CD4-positive, alpha-beta T cell treated with Interleukin-4 for 4 hours (primary cell): ENCODE measurements at places on chromosomes 1 and 21.

GRCh38 chr21:46667741-46668380, 32.4 kb downstream of the PRMT2 start:
- DNase-seq: no peak

DNA sequence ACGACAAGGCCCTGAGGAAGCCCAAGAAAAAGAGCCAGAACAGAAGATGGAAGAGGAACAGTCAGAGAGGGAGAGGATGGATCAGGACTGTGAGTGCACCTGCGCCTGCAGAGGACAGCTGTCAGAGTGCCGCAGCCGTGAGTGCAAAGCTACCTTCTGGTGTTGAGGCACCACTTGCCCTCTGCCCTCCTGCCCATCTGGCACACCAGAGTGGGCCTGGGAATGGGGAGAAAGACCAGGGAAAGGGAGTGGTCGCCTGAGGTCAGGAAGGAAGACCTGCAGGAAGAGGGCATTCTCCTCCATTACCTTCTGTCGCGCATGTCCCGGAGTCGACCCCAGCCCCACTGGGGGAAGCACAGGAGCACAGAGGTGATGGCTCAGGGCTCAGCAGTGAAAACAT, 26.2 kb downstream of the VASH2 start:
- DNase-seq: no peak

GRCh38 chr1:14183329-14183728, 415.2 kb upstream of the KAZN start:
- no peak for DNase-seq

DNA sequence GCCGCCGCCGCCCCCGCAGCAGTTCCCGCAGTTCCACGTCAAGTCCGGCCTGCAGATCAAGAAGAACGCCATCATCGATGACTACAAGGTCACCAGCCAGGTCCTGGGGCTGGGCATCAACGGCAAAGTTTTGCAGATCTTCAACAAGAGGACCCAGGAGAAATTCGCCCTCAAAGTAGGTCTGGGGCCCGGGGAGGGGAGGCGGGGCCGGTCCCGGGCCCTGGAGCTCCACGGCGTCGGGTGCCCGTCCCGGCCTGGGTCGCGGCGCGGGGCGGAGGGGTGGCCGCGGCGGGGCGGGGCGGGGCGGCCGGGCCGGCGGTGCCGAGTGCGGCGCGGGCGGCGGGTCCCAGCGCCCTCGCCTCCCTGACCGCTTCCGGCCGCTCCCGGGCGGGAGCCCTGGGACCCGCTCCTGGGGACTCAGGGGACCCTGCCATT, 646 bp downstream of the MAPKAPK2 start:
- no peak for DNase-seq

- peak; percentile 69 for DNase-seq
These were observed 1.1 kb downstream of the RALGPS2 start for GRCh38 chr1:178726087-178726517.

DNA sequence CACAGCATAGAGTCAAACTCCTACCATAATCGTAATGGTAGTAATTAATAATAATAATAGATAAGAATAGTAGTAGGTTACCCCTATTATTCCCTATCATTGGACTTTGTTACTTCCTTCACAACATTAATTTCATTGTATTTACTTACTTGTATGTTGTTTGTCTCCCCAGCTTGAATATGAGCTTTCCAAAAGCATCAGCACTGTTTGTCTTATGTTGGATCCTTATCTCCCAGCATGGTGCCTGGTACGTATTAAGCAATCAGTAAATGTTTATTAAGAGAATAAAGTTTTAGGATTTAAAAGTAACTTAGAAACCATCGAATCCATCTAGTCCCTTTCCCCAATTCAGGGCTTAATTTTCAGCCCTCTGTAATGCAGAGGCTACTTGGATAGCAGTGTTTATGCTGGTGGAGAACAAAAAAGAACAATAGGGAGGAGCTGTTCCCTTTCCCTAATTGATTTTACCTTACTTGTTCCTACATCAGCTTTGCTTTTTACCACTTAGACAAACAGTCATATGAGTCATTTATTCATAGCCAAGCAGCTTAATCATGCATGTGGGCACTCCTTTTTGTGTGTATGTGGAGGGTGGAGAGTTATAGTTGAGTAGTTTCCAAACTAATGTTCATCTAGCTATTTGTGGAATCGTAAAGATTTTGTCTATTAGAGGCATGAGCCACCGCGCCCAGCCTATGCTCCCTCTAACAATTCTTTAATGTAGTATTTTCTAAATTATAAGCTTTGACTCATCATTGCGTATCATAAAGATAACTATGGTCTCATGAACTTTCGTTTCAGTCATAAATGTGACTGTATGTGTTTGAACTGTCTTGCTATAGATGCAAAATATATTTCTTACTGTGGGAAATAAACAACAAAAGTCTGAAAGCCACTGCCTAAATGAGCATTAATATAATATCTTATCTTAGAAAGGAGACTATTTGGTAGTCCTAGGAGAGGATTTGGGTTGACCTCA, 20.9 kb upstream of the DR1 start:
- DNase-seq: no peak

DNA sequence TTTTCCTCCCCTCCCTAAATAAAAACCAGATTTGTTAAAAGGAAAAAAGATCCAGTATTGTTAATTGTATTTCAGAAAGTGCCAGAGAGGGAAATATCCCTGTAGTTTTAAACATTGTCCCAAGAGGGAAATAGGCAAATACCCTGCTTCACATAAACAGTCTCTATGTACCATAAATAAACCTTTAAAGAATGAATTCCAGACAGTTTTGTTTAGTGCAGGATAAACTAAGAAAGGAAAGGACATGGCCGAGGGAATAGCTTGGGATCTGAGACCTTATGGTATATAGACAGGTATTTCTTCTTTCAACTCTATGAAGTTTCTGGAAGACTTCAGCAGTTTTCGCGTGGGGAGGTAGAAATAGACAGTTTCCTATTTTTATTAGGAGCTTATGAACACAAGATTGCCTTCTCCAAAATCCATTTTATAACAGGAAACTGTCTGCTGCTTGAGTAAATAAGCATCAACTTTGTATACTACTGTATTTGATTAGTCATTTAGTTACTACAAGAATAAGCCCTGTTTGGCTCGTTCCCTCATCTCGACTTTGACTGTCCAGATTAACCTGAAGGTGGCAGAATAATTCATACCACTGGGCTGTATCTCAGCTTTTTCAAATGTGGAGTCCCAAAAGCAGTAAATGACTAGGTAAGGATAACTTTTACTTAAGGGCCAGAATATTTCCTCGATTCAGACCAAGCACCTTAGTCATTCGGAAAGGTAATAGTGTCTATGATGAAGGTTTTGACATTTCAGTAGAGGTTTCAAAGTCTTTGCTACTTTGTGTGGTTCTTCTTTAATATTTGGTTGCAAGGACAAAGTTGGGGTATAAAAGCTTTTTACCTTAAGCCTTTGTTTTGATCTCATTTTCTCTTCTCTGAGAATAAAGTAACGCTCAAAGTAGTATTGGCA, 177.5 kb downstream of the VPS13D start:
- peak; percentile 55 for DNase-seq

DNA sequence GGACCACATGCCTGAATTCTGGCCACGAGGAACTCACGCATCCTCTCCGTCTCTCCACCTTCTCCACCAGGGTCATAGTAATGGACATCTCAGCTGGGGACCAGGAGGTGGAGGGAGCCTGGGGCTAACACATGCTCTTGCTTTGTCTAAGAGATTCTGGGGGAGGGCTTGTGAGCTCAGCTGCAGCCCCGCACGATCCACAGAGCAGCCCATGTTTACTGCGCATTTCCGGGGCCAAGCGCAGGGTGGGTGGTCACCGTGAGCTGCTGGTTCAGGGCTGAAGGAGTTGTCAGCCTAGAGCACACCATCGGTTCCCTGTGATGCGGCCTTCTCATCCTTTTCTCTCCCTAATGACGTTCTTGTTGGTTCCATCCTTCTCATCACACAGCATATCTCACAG, 7.5 kb upstream of the TFF2 start:
- DNase-seq: no peak

GRCh38 chr1:156126043-156126629, 11.6 kb downstream of the LMNA start:
- peak; percentile 89 for DNase-seq

- DNase-seq: no peak
These were observed 35.7 kb upstream of the CLSTN1 start for GRCh38 chr1:9859281-9860014.

DNA sequence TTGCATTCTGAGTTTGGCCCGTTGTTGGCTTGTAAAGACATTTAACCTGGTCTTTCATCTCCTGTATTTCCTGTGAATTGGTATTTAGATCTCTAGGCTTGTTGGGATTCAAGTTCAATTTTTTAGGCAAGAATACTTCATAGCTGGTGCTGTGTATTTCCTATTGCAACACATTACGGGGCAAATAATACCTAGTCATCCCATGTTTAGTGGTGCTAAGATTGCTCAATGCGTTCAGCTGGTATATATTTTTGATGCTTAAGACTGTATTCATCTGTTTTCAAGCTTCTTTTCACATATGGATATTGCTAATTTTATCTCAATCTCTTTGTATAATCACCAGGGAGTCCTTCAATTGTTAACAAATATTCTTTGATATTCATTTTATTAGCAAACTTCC, 87.5 kb upstream of the ZBTB18 start:
- DNase-seq: no peak

- DNase-seq: no peak
These were observed 32.1 kb upstream of the CCDC190 start for GRCh38 chr1:162892906-162893611.
